Stimulated activated CD4-positive, alpha-beta T cell treated with anti-CD3 and anti-CD28 coated beads, TNF-alpha, amount 100 ng/mL, for 24 hours (primary cell): ENCODE measurements at places on chromosomes 1 and 21.

- no peak for DNase-seq
Observed at GRCh38 chr1:1090424-1091343, 16.6 kb upstream of the RNF223 start.

DNA sequence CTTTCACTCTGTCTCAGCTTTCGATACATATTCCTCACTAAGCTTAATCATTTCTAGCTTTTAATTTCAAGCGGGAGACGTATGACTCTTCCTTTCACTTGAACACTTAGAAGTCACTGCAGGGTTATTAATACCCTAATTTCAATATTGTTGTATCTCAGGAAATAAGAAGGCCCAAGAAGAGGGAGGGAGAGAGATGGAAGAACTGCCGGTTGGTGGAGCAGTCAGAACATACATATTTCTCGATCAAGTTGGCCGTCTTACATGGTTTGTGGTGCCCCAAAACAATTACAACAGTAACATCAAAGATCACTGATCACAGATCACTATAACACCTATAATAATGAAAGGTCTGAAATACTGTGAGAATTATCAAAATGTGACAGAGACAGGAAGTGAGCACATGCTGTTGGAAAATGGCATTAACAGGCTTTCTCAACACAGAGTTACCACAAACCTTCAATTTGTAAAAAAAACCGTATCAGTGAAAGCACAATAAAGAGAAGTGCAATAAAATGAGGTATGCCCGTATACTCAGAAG, 145.4 kb upstream of the HP1BP3 start:
- no peak for DNase-seq

- no peak for DNase-seq
Observed at GRCh38 chr1:37410815-37411214, 63.6 kb upstream of the ZC3H12A start.

DNA sequence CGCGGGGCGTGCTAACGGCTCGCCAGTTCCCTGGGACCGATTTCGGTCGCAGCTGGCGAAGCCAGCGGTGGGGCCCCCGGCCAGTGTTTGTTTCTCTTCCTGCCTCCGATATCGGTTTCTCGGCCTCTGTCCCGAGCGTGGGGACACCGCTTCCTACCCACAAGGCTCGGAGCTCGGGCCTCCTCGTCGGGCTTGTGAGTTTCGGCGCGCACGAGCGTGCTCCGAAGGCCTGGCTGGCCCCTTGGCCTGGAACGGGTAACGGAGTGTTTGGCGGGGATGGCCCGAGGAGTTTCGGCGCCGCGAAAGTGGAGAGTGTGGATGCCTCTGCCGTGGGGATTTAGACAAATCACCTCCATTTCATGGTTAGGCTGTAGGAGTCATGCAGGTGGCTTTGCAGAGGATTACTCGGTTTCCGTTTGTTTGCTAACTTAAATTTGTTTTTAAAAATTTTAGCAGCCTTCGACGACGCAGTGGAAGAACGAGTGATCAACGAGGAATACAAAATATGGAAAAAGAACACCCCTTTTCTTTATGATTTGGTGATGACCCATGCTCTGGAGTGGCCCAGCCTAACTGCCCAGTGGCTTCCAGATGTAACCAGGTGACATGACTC, 559 bp downstream of the RBBP4 start:
- DNase-seq: no peak

DNA sequence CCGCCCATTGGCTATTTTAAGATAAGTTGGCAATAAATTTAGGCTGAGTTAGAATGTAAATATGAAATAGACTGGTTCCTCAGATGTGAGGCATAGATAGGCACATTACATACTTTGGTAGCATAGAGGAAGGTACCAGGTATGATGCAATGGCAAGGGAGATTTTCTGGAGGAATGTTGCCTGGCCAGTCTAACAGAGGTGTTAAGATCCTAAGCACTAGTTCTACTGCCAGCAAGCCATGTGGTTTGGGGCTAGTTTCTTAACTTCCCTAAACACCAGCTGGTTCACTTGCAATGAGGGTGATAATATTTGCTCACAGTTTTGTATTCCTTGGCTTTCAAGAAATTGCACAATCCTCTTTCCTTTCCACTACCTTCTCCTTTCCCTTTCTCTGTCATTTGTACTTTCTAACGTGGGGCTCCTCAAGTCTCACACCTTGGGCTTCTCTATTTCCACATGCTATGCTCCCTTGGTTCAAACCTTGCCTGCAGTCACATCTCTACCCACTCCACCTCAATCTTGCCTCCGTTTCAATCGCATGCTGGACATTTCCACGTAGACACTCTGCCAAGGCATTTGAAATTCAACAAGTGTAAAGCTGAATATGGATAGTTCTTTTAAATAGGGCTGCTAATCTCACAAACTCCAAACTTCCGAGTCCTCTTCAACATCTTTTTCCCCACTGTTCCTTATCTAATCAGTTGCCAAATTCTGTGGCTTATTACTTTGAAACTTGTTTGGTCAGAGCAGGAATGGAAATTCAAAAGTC, 4.7 kb upstream of the CD55 start:
- DNase-seq: no peak

DNA sequence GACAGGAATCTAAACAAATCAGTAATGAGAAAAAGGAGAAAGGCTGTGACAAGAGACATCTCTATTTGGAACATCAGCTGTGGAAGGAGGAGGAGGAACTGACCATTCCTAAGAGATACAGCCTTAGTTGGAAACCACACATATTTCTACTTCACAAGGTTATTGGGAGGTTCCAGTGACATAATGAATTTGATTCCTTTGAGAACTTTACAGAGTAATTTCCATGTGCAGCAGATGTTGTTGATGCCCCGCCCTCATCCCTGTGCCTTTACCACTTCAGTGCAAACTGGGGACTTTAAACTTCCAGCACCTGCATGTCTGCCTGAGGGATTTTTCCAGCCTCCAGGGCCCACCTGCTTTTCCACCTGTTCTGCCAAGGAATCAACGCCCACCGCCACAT, 9.3 kb upstream of the ST6GALNAC5 start:
- no peak for DNase-seq

- DNase-seq: no peak
Observed at GRCh38 chr1:59892841-59893811, 33.4 kb downstream of the CYP2J2 start.
